GM23248 (cell line): ENCODE measurements at places on chromosomes 4 and X. TPM values are rescaled to one million over a fixed set of nuclear protein-coding genes. Genes with fewer than 3 reads are reported as not detected.
A peak's percentile ranks its signal among the peaks of the same experiment; 100 is the strongest.

DNA sequence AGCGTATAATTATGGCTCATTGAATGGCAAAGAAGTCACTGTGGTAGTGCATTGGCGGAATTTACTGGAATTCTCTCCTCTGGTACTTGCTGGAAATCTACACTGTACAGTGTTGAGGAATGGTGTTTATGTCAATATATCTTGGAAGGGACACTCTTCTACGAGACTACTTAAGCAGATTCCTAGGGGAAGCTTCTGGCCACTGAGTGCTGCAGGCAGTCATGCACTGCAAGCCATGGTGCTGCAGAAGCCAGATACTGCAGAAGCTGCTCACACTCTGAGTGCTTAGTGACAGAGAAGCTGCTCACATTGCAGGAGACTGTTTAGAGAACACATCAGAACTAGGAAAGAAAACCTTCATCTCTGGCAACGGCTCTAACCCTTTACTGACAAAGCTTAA is 725.0 kb downstream of the CCSER1 start:
- no peak overlapping the region for H3K27ac ChIP-seq
- H3K27me3 ChIP-seq: no peaks in the 10 kb centered on the region
- H3K4me3 ChIP-seq: no peak overlapping the region
- H3K36me3 ChIP-seq: no peaks in the 10 kb centered on the region

GRCh38 chr4:108555701-108556100 is 64.7 kb upstream of the RPL34 start:
- no peak overlapping the region for H3K4me3 ChIP-seq
- peaks cover 3% of the 10 kb centered on the region; the same call in 1 of the 2 replicates for H3K27me3 ChIP-seq
- H3K36me3 ChIP-seq: no peaks in the 10 kb centered on the region
- no peak overlapping the region for H3K27ac ChIP-seq

DNA sequence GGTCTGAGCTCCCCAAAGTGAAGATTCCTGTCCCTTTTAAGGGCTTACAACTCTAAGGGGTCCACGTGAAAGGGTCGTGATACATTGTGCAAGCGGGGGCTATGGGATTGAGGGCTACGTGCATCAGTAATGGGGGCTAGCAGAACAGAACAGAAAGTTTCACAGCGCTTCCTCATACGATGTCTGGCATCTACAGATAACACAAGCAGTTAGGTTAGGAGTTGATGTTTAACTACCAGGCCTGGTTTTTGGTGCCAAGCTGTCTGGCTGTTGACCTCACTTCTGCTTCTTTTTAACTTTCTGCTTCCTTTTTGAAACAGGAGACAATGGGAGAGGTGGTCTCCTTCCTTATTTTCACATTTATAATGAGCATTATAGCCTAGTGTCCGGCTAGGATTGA is 368.6 kb upstream of the CXorf51A start:
- no peak for DNase-seq
- no peaks in the 10 kb centered on the region for H3K36me3 ChIP-seq
- no peaks in the 10 kb centered on the region for H3K27me3 ChIP-seq
- no peak overlapping the region for H3K4me3 ChIP-seq
- no peak overlapping the region for H3K27ac ChIP-seq
- no peaks in the 10 kb centered on the region for H3K4me1 ChIP-seq

GRCh38 chr4:148445071-148445859 is 3.1 kb upstream of the NR3C2 start:
- peak; percentile 42 for DNase-seq
- peaks cover 49% of the 10 kb centered on the region for H3K27me3 ChIP-seq
- 0 out of 2 replicates have a peak, but pooled peaks cover 10% of the 10 kb centered on the region for H3K4me1 ChIP-seq
- H3K36me3 ChIP-seq: no peaks in the 10 kb centered on the region
- H3K27ac ChIP-seq: no peak overlapping the region

- H3K36me3 ChIP-seq: peaks cover 3% of the 10 kb centered on the region; the same call in 1 of the 2 replicates
- no peak for DNase-seq
- no peak overlapping the region for H3K27ac ChIP-seq
- H3K4me1 ChIP-seq: no peaks in the 10 kb centered on the region
- H3K27me3 ChIP-seq: no peaks in the 10 kb centered on the region
- no peak overlapping the region for H3K4me3 ChIP-seq
Measured at GRCh38 chrX:101399825-101400224, 7.9 kb downstream of the GLA start.

GRCh38 chr4:126735294-126736132 is 897.2 kb upstream of the INTU start:
- no peak overlapping the region for H3K27ac ChIP-seq
- no peaks in the 10 kb centered on the region for H3K36me3 ChIP-seq
- H3K27me3 ChIP-seq: no peaks in the 10 kb centered on the region
- DNase-seq: no peak

DNA sequence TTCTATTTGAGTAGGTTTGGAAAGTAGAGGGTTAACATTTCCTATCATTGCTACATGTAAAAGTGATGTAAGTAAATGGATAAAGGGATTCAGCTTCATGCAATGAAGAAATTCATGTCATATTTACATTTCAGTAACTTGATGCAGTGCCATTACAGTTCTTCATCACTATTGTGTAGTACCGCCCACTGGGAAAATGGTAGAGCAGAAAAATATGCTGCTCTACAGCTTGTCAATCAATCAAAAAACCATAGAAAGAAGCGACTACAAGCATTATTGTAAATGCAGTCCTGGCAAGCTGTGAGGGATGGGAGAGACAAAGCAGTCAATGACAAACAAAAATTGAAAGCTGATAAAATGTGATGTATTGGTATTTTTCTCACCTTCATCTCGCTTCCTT is 1597.9 kb downstream of the RPA4 start:
- no peaks in the 10 kb centered on the region for H3K27me3 ChIP-seq
- no peaks in the 10 kb centered on the region for H3K4me1 ChIP-seq
- H3K36me3 ChIP-seq: no peaks in the 10 kb centered on the region
- DNase-seq: no peak

DNA sequence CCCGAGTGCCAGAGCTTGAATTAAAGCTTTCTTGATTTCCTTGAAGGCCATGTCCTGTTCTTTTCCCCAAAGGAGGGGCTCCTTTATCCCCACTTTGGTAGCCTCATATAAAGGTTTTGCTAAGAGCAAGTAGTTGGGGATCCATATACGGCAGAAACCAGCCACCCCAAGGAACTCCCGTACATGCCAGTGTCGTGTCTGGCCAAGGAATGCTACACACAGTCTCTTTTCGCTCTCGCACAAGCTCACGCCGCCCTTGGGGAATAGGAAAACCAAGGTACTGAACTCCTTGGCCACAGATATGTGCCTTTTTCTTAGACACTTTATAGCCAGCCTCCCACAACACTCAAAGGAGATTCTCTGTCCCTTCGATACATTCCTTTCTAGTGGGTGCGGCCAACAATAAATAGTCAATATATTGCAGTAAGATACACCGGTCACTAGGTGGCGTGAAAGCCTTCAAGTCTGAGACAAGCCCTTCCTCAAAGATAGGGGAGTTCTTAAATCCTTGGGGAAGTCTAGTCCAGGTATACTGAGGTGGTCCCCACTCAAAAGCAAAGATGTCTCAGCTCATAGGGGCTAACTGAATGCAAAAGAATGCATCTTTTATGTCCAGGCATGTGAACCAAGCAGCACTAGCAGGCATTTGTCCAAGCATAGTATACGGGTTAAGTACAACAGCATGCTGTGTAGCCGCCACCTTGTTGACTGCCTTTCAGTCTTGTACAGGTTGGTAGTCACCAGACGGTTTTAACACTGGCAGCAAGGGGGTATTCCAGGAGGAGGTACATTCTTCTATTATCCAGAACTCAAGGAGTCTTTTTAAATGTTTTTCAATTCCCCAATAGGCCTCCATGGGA is 57.8 kb upstream of the XAGE1B start:
- no peak overlapping the region for H3K4me3 ChIP-seq
- DNase-seq: peak; percentile 67
- no peak overlapping the region for H3K27ac ChIP-seq
- H3K27me3 ChIP-seq: no peaks in the 10 kb centered on the region

GRCh38 chrX:18997916-18998315 is 14.0 kb upstream of the PHKA2 start:
- H3K27ac ChIP-seq: no peak overlapping the region
- no peaks in the 10 kb centered on the region for H3K36me3 ChIP-seq
- peak; percentile 40 for DNase-seq
- H3K4me1 ChIP-seq: peaks cover 35% of the 10 kb centered on the region
- H3K27me3 ChIP-seq: no peaks in the 10 kb centered on the region

- H3K4me1 ChIP-seq: no peaks in the 10 kb centered on the region
- H3K4me3 ChIP-seq: no peak overlapping the region
- H3K27ac ChIP-seq: no peak overlapping the region
- no peak for DNase-seq
Measured at GRCh38 chrX:112735147-112735546, 55.4 kb upstream of the LHFPL1 start.

DNA sequence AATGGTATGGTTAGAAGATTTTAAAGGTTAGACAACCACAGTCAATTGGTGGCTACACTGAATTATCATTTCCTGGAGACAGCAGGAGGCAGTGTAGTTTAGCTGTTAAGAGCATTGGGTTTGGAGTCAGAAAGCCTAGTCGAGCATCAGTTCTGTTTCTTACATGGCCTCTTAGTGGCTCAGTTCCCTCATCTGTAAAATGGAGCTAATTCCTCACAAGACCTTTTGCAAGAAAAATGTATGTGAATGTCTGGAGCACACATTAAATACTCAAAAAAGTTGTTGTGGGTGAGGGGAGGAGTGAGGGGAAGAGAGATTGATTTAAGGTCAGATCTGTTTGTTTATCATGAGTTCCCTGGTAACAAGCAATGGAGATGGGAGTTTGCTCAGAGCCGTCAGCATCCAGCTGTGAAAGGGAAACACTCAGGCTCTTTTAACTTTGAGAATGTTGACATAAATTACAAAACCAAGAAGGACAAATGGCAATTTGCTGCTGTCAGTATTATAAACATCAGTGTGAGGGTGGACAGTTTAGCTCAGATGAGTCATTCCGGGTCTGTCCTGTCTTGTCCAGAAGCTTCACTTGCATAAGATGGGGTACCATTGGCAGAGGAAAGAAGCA is 98.2 kb upstream of the PGRMC2 start:
- H3K4me1 ChIP-seq: peaks cover 48% of the 10 kb centered on the region
- no peaks in the 10 kb centered on the region for H3K27me3 ChIP-seq
- H3K4me3 ChIP-seq: no peak overlapping the region

DNA sequence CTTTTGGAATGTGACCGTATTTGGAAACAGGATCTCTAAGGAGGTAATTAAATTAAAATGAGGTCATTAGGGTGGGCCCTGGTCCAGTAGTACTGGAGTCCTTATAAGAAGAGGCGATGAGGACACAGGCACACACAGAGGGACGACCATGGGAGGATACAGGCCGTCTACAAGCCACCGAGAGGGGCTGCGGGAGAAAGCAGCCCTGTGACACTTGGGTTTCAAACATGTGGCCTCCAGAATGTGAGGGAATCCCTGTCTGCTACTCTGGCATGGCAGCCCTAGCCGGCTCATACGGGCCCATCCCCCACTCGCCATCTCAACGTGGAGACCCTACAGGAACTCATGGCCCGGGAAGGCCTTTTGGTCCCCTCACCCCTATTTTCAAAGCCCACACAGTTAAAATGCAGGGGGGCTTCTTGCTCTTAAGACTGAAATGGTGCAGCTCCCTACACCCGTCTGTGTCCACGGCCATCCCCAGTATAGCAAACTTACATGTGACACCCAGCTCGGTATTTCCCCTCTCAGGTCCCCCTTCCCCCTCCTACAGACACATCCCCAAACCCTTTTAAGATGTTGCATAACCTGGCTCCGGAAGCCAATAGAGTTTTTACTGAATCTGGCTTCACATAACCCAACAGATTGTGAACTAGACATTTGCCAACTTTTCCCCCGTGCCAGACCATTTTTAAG is 124.1 kb upstream of the TBL1X start:
- peak overlapping the region; percentile 73 for H3K4me3 ChIP-seq
- no peaks in the 10 kb centered on the region for H3K36me3 ChIP-seq
- DNase-seq: peak; percentile 61
- H3K27ac ChIP-seq: peak overlapping the region; percentile 71

DNA sequence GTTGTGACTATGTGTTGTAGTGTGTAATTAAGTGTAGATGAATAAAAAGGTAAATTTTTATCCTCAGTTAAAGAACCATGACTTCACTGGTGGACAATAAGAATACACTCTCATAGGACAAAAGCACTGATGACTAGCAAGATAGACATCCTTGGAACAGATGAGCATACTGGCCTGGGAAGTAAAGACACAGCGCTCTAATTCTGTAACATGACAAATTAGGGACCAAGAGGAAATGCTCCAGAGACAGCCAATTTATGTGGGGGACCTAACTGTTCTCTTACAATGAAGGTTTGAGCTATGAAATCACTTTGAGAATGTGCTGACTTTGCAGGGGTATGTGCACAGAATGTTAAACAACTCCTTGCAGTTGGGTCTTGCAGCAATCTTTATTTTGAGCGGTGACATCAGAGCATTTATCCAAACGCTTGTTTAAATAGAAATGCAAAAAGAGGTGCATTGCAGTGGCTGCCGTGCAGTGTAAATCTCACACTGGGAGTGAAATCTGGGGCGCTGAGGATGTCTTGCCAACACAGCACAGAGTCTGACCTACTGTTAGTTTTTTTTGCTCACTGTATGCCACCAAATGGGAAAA is 109.3 kb downstream of the MAGEC2 start:
- H3K36me3 ChIP-seq: no peaks in the 10 kb centered on the region
- H3K27ac ChIP-seq: no peak overlapping the region
- no peak for DNase-seq
- H3K4me1 ChIP-seq: no peaks in the 10 kb centered on the region
- H3K27me3 ChIP-seq: no peaks in the 10 kb centered on the region

DNA sequence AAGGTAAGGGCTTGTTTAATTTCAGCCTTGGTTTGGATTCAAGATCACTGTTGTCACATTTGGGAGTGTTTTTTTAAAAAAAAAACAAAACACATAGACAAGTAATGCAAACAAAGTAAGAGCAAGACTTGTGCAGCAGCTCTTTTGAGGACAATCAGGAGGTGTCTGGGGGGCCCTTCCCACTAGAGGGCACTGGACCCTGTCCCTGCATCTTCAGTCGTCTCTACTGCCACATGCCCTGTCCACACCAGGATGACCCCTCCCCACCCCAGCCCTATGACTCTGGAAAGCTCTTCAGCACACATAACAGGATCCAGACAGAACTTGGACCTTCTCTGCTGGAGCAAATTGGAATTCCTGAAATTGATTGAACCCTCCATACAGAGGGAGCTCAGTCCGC is 71.0 kb downstream of the USP46 start:
- peak; percentile 39 for DNase-seq
- H3K36me3 ChIP-seq: no peaks in the 10 kb centered on the region
- no peaks in the 10 kb centered on the region for H3K27me3 ChIP-seq
- H3K4me1 ChIP-seq: peaks cover 16% of the 10 kb centered on the region
- no peak overlapping the region for H3K4me3 ChIP-seq
- H3K27ac ChIP-seq: peak overlapping the region; percentile 71

Gene RIBC1
- total RNA-seq: 0.25 and 0.32 TPM in 2 replicates

Gene FRAS1
- 19.8 and 20.0 TPM in 2 replicates for total RNA-seq

Gene PRRG1
- total RNA-seq: 9.2 and 11.7 TPM in 2 replicates

Gene TLR1
- total RNA-seq: not detected in 2 replicates

Gene COQ2
- total RNA-seq: 8.0 and 9.5 TPM in 2 replicates

Gene MTNR1A
- total RNA-seq: not detected in 2 replicates
